ENCODE measurements at places on chromosomes 12 and 14.

DNA sequence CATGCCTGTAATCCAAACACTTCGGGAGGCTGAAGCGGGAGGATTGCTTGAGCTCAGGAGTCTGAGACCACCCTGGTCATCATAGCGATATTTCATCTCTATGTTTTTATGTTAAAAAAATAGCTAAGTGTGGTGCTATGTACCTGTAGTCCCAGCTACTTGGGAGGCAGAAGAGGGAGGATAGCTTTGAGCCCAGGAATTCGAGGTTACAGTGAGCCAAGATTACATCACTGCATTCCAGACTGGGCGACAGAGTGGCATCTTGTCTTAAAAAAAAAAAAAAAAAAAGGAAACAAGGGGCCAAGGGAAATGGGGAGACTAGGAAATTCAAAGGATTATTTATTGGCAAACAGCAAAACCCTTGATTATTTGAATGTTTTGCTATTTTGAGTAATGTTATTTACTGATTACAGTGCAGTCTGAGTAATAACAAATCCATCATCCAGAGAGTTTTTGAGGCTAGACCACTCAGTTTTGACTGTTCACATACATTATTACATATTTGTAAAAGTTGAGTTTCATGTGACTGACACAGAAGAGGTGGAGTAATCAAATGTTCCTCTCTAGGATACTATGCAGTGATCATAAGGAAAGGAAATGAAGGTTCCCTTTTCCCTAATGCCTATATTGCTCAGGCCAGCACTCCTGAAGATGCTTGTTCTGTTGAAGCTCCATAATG is 40.8 kb downstream of the PRKCH start:
- DNase-seq, result no peak

DNA sequence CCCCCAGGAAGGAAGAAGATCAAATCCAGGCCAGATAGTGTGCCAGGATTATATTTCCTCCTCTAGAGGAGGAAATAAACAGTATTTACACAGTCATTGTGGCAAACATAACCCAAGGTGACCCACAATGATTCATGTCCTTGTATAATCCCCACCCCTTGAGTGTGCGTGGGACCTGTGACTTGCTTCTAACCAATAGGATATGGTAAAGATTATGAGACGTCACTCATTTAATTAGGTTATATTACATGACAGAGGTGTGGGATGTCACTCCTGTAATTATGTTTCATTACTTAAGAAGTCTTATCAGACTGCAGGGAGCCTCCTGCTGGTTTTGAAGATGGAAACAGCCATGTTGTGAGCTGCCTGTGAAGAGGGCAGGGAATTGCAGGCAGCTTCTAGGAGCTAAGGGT is 12.2 kb upstream of the CATSPERB start:
- no peak for DNase-seq

DNA sequence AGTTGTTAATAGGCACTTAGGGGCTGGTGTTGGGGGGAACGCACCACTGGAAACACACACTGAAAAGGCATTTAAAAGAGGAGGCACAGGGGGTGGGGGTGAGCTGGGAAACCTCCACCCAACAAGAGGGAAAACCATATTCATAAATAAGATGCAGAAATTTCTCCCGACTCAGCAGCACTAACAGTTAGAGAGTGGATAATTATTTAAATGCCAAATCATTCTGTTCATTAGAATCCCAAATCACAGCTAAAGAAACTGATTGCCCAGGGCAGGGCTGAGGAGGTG is 60.7 kb upstream of the FAM222A start:
- no peak for DNase-seq

DNA sequence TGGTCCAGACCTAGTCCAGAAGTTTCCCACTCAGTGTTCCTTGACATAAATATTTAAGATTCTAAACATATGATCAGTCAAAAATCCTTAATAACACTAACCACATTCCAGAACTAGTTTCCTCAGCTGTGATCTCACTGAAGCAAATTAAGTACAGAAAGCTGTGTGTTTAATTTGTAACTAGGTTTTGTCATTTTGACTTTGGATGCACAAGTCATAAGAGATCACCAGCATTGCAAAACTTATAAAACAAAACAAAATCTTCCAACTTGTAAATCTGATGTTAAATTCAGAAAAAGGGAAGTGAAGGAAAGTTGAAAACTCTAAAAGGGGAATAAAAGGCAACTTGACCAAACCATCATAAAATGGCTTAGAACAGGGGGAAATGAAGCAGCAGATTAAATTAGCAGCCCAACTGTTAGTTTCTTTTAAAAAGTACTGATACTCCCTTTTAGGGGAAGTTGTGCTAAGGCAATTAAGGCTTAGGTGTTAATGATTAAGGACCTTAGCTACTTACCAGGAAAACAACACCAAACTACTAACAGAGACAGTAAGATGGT is 56.6 kb downstream of the SH2B3 start:
- peak; percentile 34 for DNase-seq

DNA sequence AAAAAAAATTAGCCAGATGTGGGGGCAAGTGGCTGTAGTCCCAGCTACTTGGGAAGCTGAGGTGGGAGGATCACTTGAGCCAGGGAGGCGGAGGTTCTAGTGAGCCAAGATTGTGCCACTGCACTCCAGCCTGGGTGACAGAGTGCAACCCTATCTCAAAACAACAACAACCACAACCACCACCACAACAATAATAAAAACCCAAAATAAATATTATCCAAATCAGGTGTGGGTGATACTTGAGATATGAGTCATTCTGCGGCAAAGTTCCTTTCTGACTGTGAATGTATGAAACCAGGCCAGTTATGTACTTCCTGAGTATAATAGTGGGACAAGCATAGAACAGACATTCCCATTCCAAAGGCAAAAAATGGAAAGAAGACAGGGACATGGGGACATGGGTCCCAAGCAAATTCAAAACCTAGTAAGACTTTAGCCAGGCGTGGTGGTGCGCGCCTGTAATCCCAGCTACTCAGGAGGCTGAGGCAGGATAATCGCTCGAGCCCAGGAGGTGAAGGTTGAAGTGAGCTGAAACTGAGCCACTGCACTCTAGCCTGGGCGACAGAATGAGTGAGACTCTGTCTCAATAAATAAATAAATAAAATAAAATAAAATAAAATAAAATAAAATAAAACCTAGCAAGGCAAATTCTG is 9.7 kb upstream of the ERC1 start:
- no peak for DNase-seq

All from AG08396 (cell line).